Heart right ventricle (tissue), 16 donors: ENCODE measurements at places on chromosomes 2 and 18. TPM values are rescaled to one million over a fixed set of nuclear protein-coding genes. Genes with fewer than 3 reads are reported as not detected.

ALLC gene
- total RNA-seq, result not detected

DNA sequence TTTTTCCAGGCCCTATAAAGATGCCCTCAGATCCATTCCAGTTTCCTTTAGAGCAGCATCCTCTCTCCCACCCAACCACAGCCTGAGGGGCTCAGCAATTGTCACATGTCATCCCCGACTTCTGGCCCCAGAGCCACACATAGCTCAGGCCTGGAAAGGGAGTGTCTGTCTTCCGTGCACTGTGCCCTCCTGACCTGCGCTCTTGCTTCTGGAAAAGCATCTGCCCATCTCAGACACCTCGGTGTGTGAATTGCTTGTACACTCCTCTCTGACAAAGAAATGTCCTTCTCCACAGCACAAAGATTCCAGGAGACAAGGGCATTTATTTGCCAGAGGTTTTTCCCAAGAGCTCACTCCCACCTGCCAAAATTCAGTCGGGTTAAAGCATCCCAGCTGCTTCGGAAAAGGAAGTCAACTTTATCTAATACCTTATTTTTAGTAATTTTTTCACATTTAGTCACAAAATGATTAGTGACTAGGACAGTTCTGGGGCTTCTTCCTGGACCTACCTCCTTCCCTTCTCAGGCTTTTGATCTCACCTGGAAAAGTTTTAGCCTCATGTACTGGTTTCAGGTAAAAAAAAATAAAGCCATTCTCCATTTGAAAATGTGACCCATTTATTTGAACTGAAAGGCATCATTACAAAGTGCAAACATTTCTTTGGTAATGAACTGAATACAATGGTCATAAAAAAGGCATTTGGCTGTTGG, 112.9 kb downstream of the PXDN start:
- H3K36me3 ChIP-seq, result peaks cover 19% of the 10 kb centered on the region
- H3K27ac ChIP-seq, result no peak overlapping the region
- H3K4me1 ChIP-seq, result no peaks in the 10 kb centered on the region
- no peaks in the 10 kb centered on the region for H3K27me3 ChIP-seq
- DNase-seq, result no peak

DNA sequence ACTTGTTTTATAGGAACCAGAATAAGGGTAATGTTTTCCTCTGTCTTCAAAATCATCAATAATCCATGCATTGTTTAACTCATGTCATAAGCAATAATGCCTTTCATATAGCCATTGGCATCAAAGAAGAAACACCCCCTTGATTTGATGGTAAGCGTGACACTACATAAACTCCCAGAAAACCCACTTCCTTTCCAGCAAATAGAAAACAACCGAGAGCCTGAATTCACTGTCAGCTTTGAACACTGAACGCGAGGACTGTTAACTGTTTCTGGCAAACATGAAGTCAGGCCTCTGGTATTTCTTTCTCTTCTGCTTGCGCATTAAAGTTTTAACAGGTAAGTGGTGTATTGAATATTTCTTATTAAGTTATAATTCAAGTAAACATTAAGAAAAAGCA, at the start of gene ICOS:
TSS of gene ICOS (plus strand) at position 229 of the 400 bp plus-strand sequence. CDS start at position 281, 52 bp downstream.
- no peak within 1 kb of the TSS for H3K4me3 ChIP-seq
- no peaks in the 10 kb centered on the region for H3K4me1 ChIP-seq
- no peaks in the 10 kb centered on the region for H3K36me3 ChIP-seq
- no peaks in the 10 kb centered on the region for H3K27me3 ChIP-seq
- DNase-seq, result no peak

DNA sequence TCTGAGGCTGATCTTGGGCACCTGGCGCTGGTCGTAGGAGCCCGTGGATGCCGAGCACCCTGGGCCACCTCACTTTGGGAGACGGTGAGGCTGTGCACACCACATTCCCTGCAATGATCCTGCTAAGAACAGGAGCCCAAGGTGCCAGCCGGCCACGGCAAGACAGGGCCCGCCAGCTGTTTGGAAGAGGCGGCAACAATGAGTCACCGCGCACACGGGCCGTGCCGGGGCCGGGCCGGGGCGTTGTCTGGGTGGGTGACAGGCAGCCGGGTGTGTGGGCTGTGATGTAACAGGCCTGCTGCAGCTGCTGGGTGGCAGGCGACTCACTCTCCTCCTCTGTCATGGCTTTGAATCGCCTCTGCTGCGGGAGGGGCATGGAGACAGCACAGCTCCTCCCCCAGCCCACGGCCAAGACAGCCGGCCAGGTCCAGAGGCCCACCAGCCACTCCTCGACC, 49.7 kb upstream of the ODC1 start:
- no peaks in the 10 kb centered on the region for H3K4me1 ChIP-seq
- no peak for DNase-seq
